Activated T-cell treated with anti-CD3 and anti-CD28 coated beads, Interleukin-2, amount 50 U/mL, for 24 hours (primary cell): ENCODE measurements at places on chromosomes 7 and 10.

DNA sequence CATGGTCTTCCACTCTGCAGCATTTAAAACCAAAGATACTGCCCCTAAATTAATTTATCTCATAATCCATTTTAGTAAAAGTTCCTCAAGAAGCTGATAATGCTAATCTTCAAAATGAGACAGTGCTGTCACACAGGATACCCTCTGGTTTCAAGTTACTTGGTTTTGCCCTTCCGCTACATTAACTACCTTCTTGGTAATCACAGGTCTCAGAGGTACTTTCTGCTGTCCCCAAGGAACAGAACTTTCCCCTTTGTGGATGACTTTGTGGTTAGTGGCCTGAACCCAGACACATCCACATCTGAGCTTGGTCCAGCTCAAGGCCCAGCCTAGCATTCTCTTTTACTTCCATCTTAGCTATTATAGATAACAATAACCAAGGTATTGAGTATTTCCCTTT lies 88.8 kb upstream of the TMEM26 start:
- DNase-seq: no peak

- DNase-seq: no peak
Measured at GRCh38 chr10:404991-405390, 269.7 kb downstream of the ZMYND11 start.

- DNase-seq: no peak
Measured at GRCh38 chr7:111827863-111828504, 265.7 kb upstream of the IMMP2L start.

- DNase-seq: no peak
Measured at GRCh38 chr7:55449205-55449991, 84.3 kb downstream of the LANCL2 start.

DNA sequence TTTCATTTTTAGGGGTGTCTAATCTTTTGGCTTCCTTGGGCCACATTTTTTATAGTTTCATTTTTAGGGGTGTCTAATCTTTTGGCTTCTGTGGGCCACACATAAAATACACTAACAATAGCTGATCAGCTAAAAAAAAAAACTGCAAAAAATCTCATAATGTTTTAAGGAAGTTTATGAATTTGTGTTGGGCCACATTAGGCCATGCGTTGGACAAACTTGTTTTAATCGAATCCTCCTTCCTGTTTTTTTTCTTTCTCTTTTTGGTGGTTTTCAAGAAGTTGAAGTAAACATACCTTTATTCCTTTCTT lies 37.4 kb downstream of the ZNRF2 start:
- DNase-seq: no peak

DNA sequence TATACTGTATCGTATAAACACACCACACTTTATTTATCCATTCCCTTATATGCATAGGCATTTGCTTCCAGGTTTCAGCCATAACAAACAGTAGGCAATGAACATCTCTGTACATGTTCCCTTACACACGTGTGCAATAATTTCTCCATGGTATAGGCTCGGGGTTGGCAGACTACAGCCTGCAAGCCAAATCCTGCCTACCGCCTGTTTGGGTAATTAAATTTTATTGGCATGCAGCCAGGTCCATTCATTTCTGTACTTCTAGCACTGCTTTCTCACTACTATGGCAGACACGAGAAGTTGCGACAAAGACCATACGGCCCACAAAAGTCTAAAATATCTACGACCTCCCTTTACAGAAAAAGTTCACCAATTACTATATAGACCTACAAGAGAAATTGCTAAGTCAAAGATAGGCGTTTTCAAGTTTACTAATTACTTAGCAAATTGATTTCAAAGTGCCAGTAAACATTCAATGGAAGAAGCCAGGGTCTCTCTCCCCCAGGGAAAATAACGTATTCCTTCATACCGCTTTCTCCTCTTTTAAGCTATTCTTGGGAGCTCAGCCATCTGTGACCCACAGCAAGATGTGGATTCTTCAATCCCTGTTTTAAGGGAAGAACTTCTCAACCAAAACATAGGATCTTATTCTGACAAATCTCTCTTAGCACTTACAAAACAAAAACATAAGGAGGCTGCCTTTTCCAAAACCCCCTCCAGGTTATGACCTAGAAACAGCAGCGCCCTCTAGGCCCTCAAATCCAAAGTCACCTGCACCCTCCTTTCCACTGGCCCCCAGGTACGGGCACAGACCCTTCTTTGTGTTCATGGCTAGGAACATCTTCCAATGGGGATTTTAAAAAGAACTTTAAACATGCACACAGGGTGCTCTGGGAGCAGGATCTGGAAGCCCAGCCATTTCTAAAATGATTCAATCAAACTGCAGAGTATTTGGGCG lies 100.5 kb downstream of the FGFR2 start:
- DNase-seq: no peak

DNA sequence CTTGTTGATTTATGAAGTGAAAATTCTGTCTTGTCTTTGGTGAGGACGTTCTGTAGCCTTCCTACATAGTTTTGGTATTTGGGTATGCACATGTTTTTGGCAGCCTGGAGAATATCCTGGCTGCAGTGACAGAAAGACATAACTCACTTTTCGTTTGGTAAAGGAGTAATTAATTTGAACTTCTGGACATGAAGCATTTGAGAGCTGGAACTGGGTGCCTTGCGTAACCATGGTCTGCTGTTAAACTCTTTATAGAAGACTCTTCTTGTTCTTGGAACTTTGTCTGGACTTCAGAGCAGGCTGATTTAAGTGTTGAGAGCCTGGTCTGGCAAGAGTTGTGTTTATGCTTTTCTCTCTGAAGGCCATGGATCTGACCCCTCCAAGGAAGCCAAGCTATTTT lies 231.3 kb downstream of the LRMDA start:
- no peak for DNase-seq

- DNase-seq: no peak
Measured at GRCh38 chr7:130841416-130841815, 107.4 kb upstream of the KLF14 start.

DNA sequence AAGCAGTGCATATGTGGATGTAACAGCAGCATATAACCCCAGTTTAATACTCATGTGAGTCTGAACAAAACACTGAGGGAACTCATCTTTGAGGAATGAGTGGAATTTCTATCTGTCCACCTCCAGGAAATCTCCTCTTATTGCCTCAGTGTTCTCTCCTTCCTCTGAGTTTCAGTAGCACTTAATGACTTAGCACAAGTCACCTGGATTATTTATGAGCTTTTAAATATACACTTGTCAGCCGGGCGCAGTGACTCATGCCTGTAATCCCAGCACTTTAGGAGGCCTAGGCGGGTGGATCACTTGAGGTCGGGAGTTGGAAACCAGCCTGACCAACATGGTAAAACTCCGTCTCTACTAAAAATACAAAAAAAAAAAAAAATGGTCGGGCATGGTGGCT lies 4.3 kb downstream of the LRRC20 start:
- DNase-seq: no peak

GRCh38 chr7:73520673-73521635 lies 1.1 kb downstream of the BAZ1B start:
- no peak for DNase-seq

DNA sequence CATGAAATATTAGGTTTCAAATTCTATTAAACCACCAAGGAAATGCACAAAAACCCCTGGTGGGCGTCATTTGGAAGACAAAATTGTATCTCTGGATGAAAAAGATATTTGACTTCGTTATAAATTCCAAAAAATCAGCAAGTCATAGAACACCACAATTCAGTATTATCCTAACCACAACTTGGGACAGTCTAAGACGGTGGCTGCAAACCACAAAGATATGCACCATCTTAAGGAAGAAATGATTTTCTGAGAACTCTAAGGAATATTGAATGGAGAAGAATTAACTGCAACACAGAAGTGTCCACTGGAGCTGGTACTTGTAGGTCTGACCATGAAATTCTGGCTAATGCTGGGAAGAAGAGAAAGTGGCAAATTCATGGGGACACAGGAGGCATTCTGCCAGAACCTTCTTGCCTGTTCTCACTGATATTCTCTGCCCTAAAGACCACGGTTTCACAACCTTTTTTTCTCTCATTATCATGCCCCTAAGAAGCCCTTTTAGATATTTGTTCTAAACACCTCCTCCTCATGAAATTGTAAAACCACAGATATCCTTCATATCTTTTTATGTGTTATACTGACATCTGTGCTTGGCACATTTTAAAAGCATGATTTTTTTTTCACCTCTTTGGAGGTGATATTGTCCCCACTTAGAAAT lies 92.9 kb downstream of the SFMBT2 start:
- no peak for DNase-seq

DNA sequence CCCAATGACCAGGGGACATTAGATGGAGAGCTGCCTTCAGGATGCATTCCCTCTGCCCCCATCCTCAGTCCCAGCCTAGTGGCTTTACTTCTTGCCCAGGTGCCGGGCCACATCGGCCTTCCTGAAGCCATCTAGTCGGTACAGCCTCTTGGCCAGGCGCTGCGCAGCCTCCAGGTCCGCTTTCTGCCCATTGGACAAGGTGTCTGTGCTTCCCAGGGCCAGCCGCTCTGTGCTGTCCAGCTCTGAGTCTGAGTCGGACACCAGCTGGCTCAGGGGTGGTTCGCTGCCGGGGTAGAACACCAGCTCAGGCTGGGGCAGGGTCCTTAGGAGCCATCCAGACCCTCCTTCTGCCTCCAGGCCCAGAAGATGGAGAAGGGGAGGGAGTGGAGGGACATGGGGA lies 6.3 kb downstream of the PSD start:
- DNase-seq: no peak

DNA sequence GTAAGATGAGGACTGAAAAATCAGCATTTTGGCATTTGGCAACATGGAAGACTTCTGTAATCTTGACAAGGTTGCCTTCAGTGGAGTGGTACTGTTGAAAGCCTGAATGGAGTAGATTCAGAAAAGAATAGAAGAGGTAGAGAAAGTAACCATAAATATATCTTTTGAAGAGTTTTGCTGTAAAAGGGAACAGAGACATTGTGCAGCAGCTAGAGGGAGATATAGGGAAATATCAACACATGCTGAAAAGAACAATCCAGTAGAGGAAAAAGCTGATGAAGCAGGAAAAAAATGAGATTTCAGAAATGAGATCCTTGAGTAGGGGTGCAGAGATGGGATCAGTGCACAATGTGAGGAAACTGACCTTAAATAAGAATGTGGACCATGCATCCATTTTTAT lies 60.0 kb downstream of the RAPGEF5 start:
- DNase-seq: no peak

- no peak for DNase-seq
Measured at GRCh38 chr10:91590904-91591796, 41.7 kb downstream of the PPP1R3C start.

DNA sequence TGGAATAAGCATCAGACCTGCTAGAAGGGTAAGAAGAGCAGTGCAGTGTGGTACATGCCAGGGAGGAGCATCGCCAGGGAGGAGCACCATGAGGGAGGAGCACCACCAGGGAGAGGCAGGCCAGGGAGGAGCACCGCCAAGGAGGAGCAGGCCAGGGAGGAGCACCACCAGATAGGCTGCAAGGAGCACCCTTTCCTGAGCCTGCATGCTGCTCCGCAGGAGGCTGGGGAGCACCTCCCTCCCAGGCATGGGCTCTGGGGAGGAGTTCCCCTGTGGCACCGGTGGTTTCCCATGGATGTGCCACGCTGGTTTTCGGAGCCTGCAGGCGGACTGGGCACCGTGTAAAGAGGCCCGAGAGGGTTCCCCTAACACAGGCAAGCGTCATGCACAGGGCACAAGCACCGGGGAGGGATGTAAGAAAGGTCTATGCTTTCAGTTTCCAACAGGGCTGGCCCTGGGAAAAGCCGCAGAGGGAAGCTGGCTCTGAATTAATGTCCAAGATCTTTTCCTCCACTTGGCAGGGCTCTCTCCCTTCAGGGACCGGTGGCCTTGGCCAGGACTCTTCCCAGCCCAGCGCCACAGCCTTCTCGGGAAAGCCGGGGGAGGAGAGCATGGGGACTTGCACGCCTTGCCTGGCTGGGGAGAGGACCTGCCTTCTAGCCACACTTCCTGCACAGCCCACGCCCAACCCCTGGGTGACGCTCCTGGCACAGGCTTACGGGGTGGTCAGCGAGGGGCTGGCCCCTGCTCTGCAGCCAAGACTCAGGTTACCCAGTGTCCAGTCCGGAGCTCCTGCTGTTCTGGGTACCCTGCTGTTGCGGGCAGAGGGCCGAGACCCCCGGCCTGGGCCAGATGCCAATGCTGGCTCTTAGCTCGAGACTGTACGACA lies 11.5 kb upstream of the GPER1 start:
- no peak for DNase-seq

- DNase-seq: no peak
Measured at GRCh38 chr7:39613577-39613976, 9.8 kb upstream of the RALA start.

GRCh38 chr7:150877536-150877935 lies 25.2 kb downstream of the AOC1 start:
- no peak for DNase-seq

DNA sequence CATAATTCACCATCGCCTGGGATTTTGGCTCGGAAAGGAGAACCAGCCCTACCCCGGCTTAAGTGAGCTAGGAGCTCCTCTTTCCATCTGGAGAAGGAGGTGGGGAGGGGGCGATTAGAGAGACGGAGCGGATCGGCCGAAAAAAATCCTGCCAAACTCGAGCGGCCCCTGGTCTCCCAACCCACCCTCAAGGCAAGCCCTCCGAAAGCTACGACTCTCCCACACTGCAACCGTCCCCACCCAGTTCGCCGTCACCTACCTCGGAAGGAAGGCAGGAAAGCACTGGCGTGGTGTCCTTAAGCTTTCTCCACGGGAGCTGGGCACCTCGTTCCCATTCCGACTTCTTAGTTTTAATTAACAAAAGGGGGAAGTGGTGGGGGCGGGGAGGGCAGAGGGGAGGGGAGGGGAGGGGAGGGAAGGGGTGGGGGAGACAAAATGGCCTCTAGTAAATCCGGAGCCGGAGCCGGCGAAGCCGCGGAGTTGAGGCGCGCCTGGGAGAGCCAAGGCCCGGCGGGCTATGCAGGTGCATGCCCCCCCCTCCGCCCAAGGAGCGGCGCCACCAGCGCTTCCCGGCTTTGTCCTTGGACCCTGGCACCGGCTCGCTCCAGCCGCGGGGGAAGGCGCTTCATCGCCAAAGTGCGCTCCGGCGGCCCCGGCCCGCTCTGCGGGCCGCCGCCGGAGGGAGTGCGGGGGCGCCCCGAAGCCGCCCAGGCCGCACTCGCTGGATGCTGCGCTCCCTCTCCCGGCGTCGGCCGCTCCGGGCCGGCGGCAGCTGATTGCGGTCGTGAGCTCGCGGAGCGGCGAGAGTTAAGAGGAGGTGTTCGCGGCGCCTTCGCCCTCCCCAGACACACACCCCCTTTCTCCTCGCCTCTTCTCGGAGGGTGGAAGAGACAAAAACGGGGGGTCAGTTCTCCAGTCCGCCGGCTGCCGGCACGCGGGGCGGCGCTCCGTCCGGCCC lies at the start of gene LRRC4:
LRRC4 (minus strand) TSS at position 784 of the 958 bp plus-strand sequence. CDS start 797 bp downstream, outside the sequence.
- DNase-seq: peak; percentile 55

DNA sequence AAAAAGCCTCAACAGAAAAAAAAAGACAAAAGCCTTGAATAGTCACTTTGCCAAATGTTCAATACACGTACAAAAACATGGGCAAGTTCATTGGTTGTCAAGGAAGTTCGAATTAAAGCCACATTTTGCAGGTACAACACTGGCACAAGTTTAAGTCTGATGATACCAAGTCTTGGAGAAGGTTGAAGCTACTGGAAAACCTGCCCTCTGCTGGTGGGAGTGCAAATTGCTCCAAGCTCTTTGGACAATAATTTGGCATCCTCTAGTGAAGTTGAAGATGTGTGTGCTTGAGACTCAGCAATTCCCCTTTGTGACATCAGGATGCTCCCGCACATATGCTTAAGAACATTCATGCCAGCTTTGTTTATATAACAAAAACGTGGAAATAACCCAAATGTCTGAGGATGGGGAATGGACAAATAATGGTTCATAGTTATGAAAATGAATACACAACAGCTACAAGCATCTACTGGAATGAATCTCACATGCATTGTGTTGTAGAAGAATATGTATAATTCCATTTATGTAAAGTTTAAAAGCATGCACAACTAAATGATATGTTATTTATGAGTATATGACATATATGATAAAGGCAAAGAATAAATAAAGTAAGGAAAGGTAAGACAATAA lies 120.0 kb upstream of the PLPP4 start:
- peak; percentile 66 for DNase-seq
